CD4-positive, alpha-beta T cell treated with Interferon gamma for 1 hour (primary cell): ENCODE measurements at places on chromosomes 2 and 18.

- no peak for DNase-seq
Observed at GRCh38 chr2:53452400-53452799, 315.2 kb upstream of the CHAC2 start.

DNA sequence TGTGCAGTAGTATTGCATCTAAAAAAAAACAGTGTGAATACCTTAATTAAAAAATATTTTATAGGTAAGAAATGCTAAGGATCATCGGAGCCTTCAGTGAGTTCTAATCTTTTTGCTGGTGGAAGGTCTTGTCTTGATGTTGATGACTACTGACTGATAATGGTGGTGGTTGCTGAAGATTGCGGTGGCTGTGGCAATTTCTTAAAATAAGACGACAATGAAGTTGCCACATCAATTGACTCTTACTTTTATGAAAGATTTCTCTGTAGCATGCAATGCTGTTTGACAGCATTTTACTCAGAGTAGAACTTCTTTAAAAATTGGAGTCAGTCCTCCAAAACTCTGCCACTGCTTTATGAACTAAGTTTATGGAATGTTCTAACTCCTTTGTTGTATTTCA is 36.2 kb downstream of the GLS start:
- no peak for DNase-seq

GRCh38 chr2:40497251-40497859 is 45.5 kb upstream of the SLC8A1 start:
- no peak for DNase-seq

DNA sequence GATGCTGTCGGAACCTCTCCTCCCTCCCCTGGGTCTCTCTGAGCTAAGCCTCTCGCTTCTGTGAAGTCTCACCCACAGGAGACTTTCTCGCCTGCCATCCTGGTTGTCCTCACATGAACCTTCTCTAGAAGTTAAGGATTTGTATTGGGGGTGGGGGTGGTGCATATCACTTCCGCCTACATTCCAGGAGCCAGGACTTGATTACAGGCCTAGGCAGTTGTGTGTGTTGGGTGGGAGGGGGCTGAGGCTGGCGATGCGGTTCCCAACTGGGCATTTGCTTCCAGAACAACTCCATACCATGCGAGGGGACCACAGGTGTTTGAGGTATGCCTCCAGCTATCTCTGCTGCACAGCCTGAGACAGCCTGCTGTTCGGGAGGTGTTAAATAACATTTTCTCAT is 56.8 kb upstream of the MGAT4A start:
- no peak for DNase-seq

- no peak for DNase-seq
Observed at GRCh38 chr2:69007603-69008002, 5.4 kb upstream of the ANTXR1 start.

DNA sequence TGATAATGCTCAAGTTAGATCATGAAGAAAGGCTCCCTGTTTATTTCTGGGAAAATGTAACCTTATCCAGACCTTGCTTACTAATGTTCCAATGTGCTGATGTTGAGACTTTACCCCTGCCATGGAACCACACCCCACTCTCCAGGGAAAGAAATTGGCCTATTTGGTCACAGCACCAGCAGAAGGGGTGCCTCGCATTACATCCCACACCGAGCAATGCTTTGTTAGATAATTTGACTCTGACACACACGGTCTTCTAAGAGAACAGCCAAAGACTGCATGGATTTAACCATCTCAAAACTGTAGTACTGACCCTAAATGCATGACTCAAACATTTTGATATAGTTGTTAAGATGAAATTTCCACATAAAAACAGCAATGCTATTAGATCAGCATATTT is 152.1 kb upstream of the CCDC150 start:
- no peak for DNase-seq

DNA sequence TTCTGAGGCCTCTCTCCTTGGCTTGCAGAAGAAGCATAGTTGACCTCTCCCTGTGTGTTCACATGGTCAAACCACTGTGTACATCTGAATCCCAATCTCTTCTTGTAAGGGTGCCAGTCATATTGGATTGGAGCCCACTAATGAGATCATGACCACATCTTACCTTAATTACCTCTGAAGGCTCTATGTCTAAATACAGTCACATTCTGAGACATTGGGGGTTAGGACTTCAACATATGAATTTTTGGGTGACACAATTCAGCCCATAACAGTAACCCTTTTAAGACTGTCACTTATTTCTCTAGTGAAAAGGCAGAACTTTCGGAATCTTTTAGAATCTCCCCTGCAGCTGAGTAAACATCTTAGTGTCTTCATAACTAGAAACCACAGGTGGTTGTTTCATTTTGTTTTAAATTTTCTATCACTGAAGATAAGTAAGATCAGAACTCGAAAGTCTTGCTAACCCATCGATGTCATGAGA is 33.3 kb downstream of the BMP10 start:
- DNase-seq: no peak

DNA sequence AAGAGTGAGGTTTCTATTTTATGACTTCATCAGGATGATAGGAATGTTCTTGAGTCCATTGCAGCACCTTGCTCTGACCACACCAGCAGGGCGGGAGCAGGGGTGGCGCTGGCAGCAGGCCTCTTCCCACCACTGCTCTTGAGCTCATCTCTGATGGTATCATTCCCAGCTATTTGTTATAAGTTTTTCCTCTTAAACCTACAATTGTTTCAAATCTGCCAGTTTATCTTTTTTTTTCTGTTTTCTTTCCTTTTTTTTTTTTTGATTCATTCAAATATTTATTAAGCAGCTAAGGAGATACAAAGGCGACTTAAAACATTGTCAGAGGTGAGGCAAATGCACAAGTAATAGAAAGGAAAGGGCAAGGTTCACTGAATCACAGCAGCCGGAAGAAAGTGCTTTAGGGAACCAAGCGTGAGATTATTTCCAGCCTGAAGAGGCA is 28.7 kb downstream of the NIFK start:
- DNase-seq: no peak

- DNase-seq: no peak
Observed at GRCh38 chr2:46632349-46632748, 153.0 kb downstream of the TMEM247 start.

DNA sequence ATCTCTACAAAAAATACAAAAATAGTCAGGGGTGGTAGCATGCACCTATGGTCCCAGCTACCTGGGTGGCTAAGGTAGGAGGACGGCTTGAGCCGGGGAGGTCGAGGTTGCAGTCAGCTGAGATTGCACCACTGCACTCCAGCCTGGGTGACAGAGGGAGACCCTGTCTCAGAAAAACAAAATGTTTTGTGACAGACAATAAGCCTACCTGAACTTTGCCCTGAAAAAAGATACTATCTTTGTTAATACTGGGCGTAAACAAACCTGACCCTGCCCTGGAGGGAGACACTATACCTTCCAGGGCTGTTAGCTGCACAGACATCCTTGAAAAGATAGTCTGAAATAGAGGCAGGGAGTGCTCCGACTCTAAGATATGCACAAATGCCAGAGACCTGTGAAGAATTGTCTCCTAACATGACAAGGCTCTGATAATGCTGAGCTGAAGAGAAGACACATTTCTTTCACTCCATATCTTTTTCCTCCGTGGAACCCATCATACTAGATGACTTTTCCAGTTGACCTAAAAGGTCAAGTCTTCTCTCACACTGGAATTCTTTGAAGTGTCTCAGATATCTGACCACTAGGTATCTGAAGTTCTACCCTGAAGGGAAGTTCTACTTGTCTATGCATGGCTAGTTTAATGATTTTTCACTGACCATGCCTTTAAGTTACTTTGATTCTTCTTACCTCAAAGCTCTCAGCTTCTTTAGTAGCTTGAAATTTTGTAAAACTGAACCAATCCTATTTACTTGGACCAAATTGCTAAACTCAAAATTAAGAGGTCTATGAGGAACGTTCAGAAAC is 20.9 kb upstream of the HK2 start:
- no peak for DNase-seq

DNA sequence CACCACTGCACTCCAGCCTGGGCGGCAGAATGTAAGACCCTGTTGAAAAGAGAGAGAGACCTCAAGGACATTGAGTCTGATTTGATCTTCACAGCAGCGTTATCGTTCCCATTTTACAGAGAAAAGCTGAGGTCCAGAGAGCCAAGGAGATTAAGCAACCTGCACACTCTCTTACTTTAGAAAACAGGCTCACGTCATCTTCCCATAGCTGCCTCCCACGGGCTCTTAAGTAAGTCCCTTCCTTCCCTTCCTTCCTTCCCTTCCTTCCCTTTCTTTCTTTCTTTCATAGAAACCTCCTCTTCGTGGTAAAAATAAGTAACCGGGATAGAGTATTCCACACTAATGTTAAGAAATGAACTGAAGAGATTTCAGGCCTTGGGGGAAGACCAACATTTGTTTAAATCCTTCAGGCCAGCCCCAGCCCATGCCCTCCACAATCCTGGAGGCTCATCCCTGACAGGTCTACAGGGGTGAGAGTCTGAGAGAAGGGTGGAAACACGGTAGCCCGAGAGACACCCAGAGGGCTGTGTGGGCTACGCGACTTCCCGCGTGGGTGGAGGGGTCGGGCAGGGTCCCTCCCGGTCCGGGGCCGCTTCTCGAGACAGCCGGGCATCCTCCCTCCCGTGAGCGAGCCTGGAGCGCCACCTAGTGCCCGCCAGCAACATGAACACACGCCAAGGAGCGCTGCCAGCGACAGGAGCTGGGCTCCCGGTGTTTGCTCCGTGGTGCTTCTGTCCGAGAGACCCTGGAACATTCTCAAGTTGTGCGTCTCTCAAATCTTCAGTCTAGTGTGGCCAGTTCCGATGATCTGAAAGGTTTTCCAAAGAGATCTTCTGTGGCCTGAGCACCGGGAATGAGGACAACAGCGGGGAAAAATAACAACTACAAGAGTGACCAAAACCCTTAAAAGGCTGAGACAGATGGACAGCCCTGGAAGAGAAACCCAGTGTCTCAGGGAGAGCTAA is 160.3 kb downstream of the INO80D start:
- DNase-seq: peak; percentile 54

GRCh38 chr2:200159357-200159707 is 147.2 kb upstream of the SPATS2L start:
- DNase-seq: no peak

GRCh38 chr2:85648619-85649018 is 19.4 kb downstream of the SFTPB start:
- DNase-seq: no peak

GRCh38 chr2:215338883-215339679 is 27.2 kb downstream of the ATIC start:
- DNase-seq: no peak

GRCh38 chr2:51510303-51510702 is 478.4 kb upstream of the NRXN1 start:
- no peak for DNase-seq

DNA sequence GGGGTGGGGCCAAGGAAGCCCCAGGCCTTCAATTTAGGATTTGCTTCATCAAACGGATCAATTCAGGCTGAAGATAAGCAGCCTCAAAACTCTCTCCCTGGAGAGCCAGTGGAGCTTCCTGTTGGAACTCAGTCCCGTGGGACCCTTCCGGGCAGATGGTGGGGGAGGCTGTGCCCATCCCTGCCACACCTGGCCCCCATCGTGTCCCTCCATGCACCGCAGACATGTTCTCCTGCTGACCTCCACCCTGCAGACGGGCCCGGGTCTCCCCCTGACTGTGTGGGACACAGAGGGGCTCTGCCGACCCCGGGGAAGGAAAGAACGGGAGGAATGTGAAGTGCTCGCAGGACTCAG is 144.2 kb downstream of the TPO start:
- no peak for DNase-seq

DNA sequence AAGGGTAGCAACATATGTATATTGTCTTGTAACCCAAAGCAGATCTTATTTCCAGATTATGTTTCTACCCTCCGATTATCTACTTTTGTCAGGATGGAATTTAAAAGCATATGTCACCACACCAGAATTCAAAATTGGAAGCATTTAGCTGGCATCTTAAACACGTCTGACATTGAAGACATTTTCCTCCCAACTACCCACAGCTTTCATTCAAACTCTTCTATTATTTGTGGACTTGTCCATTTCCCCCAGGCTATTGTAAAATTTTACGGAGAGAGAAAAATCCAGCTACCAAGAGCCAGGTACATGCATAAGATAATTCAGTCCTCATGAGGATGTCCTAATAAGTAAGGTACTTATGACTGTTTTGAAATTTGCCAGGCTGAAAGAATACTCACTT is 659.3 kb downstream of the LRRTM4 start:
- no peak for DNase-seq

DNA sequence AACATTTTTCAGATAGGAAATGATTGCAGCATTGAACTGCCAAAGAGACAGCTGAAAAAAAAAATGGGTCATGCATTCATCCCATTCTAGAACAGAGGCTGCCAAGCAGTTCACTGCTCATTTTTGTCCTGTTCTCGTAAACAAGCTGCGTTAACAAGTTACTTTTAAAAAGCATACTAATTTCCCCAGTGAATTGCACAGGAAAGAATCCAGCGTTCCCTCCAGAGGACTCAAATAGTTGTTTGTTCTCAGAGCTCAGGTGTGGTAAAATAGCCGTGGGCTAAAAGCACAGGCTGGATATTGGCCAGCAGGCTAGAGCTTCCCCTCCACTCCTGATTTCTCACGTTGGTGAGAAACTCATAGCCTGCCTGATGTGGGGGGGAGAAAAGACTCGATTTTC is 76.1 kb upstream of the AQP4 start:
- no peak for DNase-seq

- no peak for DNase-seq
Observed at GRCh38 chr2:128876986-128877983, 558.6 kb upstream of the HS6ST1 start.

DNA sequence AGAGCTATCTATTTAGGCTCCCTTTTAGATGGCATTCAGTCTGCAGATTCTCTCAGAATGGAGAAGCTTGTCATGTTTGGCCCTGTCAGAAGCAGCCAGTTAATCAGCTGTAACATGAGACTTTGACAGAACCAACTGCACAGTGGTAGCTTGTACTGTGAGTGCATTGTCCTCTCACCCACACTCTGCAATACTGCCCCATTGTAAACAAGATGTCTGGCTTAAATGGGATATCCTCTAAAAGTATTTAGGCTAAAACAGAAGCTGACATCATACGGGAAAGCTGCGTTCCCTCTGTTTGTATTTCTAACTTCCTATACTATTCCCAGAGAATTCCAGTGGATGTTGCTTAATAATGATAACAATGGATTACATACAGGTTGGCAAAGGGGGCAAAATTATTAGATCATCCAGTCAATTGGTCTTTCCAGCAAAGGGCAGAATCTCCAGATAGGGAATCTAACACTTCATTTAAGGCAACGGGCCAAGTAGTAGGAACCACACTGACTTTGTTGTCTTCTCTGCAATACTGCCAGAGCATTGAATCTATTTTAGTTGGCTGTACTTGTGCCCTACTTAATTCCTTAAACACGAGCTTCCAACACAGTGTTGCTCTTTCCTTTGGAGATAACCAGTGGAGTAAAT is 15.4 kb upstream of the STAT4 start:
- DNase-seq: no peak
